Activated CD4-positive, alpha-beta T cell treated with anti-CD3 and anti-CD28 coated beads for 1 hour (primary cell): ENCODE measurements at places on chromosomes 2 and 18.

DNA sequence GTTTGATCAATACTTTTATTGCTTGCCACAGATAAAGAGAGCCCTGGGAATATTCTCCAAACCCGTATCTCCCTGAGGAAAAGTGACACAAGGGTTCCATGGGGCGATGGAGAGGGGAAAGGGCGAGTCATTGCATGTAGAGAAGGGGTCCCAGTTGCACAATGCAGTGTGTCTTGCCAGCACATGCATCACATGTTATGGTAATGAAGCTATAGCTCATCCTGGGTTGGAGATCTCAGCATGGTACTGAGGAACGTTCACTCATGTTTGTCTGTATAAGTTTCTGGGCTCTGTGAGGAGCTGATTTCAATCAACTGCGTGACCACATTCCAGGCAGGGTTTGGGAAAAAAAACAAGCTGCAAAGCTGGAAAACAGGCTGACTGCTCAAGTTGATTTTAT, 220.7 kb upstream of the MC4R start:
- no peak for DNase-seq

DNA sequence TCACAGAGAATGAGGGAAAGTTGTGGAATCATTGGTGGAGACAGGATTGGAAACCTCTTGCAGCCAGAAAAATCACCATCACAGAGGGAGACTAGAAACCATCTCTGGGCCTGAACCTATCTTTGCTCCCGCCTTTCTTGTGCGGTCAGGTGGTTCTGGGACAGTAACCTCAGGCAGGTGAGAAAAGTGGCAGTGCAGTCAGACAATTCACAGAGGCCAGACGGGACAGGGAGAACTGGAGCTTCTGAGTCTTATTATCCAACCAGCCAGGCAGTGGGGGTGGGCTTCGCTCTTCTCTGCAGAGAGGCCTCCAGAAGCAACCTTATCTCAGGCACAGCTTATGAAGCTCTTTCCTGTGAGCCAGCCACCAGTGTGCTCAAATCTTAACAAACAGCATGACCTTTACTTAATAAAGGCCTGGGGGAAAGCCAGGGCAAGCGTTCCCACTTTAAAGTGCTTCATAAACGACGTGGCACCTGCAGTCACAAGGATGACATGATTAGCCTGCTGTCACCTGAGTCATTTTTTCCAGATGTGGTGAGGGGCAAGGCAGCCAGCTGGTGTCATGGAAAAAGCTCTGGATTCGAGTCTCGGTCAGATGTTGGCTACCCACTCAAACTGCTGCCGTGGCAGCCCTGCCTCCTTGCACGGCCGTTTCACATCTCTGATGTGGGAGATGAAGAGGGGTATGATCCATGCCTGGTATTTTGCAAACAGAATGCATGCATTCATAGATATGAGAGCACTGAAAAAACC, 109.7 kb downstream of the B3GNT2 start:
- DNase-seq: no peak

DNA sequence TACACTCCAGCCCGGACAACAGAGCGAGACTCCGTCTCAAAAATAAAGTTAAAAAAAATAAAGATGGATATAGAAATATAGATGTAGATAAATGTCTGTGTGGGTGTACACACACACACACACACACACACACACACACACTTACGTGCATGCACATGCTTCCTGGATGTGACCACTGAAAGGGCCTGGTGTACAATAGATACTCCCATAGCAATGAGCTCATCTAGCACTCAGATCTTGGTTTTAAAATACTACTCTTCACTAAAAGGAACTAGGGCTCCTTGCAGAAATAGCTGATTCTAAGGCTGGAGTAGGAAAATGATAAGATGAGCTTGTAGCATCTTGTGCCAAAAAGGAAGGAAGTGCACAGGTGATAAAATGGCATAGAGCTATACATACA, 39.1 kb downstream of the ROCK2 start:
- no peak for DNase-seq

DNA sequence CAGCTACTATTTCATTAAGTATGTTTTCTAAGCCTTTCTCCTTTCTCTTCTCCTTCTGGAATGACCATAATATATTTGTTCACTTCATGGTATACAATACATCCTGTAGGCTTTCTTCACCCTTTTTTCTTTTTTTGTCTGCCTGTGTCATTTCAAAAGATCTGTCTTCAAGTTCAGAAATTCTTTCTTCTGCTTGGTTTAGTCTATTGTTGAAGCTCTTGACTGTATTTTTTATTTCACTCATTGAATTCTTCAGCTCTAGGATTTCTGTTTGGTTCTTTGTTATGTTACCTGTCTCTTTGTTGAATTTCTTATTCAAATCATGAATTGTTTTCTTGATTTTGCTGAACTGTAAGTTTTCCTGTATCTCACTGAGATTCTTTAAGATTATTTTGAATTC, 109.9 kb downstream of the TMEM131 start:
- DNase-seq: no peak

GRCh38 chr2:112074506-112074905, 19.4 kb downstream of the TMEM87B start:
- DNase-seq: no peak

- no peak for DNase-seq
Measured at GRCh38 chr18:49625021-49625691, 63.3 kb downstream of the LIPG start.

GRCh38 chr2:33316328-33316727, 160.1 kb upstream of the RASGRP3 start:
- no peak for DNase-seq

DNA sequence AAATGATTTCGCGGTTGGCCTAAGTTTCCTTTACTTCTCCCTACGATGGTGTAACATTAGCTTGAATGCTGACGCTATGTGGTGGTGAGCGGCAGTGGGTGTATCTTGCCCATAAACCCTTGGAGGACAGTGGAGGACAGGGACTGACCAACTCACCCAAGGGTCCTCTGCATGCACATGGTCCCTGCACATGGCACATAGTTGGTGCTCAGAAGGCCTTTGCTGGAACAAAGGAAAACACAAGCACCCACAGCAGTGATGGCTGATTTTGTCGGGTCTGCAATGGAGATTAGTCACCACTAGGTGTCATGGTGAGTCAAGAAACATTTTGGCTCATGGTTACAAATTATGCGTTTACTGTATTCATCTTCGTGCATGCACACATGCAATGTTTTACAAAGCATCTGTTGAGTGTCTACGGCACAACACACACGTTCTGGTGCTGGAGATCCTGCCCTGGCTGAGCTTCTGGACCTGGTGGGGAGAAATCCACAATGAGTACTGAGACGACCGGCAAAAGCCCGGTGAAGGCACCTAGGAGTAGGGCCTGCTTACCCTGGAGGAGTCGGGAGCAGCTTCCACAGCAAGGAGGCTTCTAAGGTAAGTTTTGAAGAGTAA, 44.0 kb downstream of the PDCL3 start:
- no peak for DNase-seq

GRCh38 chr2:197850882-197851450, 46.6 kb downstream of the PLCL1 start:
- DNase-seq: no peak

- no peak for DNase-seq
Measured at GRCh38 chr18:47754311-47755101, 176.0 kb downstream of the SMAD2 start.

DNA sequence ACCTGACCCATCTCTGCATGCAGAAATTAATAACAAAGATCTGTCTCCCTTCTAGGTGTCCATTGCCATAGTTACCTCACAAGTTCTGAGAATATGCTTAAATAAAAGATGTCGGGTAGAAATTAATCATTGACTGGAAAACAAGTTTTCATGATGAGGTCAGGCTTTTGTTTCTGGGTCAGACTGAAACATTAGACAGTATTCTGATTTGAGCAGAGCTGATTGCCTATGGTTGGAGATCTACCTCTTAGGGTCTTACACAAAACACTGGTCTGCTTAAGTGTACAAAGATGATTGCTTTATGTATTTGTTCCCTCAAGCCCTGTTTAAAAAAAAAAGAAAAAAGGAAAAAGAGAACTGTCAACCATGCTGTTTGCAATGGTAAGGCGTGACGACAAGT, 956.4 kb downstream of the CPS1 start:
- no peak for DNase-seq

DNA sequence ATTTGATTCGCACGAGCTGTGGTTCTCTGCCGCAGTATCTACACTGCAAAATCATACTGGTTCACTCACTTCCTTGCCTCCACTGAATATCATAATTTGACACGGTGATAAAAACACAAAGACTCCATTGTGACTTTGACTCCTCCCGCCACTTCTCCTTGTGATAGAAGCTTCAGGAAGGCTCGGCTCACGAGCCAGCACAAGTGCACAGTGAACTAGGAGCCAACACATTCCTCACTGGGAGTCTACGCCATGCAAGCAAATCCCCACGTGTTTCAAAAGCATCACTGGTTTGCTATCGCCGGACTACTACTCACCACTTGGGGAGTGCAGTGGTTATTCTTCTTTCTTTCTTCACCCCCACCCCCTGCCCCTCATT, 293.3 kb upstream of the PARD3B start:
- no peak for DNase-seq

GRCh38 chr2:136204971-136205370, 87.0 kb upstream of the CXCR4 start:
- no peak for DNase-seq

DNA sequence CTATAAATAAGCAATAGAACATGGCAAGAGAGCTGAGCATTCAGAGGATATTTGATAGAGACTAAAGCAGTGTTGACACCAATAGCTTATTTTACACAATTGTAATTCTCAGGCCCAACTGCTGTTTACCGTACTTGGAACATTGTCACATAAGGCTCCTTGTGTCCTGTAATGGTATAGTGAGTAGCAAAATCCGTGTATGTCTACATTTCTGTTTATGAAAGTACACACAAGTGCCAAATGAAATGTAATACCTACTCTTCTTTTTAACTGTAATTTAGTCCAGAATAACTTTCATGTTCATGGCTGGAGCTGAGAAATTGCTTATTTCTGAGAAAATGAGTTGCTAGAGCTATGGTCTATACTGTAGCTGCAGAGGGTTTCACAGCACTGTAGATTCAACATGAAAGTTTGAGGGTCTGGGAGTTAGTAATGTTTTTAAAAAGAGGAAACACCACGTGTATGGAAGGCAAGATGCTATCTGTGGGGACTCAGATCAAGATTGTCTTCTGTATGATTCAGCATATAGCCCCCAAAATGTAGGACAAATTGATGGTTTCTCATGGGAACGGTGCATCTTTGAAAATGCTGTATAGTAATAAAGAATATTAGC, 110.2 kb upstream of the NOSTRIN start:
- no peak for DNase-seq

- DNase-seq: no peak
Measured at GRCh38 chr2:101173707-101174295, 22.6 kb upstream of the TBC1D8 start.

DNA sequence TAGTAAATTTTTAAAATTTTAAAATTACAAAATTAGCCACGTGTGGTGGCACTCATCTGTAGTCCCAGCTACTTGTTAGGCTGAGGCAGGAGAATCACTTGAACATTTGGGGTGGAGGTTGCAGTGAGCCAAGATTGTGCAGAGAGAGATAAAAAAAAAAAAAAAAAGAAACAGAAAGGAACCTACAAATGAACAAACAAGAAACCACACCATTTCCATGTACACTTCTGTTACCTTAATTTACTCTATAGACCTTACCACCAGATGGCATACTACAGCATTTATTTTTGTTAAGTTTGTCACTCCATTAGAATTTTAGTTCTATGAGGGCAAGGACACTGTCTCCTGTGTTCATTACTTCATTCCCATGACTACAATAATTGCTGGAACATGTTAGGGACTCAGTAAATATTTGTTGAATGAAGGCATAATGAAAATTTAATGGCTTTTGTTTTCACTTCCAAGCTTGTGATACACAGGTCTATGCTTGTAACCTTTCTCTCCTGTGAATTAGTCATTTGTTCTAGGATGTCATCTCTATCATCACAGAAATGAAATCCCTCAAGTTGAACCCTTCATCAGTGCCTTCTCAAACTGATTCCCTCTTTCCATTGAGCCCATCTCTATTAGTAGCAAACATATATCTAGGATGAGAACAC, 76.0 kb downstream of the ARHGAP15 start:
- no peak for DNase-seq

- DNase-seq: no peak
Measured at GRCh38 chr18:78771496-78772359, 207.9 kb upstream of the SALL3 start.

DNA sequence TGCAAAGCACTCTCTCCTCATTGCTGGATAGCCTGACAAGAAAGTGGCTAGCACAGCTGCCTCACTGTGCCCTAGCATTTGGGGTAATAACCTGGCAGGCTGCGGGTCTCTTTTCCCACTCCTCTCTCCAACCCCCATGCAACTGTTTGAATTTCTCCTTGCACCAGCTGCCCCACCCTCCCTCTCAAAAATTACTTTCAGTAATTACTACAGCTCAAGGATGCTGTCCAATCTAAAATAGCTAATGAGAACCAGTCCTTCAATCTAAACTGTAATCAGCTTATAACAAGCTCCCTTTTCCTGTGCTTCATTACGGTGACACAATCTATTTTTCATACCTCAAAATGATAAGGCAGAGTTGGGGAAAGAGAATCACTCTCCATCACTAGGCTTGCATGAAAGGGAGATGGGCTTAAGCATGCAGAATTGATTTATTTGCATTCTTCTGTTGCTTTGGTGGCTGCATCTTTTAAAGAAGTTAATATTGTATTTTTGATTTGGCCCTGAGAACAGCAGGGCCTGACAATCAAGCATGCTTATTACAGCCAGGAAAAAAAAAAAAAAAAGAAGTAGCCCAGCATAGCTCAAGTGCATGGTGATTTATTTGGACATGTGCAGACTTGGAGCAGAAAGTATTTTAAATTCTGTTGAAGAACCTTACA, 881.8 kb downstream of the SLC4A3 start:
- DNase-seq: no peak

DNA sequence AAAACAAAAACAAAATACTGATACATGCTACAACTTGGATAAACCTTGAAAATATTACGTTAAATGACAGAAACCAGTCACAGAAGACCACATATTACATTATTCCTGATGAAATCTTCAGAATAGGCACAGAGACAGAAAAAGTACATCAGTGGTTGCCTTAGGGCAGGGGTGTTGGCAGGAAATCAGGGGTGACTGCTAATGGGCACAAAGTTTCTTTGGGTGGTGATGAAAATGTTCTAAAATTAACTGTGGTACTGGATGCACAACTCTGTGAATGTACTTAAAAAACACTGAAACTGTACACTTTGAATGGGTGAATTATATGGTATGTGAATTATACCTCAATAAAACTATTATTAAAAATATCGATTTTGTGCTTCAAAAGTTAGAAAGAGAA, 16.6 kb downstream of the NCKAP1 start:
- DNase-seq: no peak

DNA sequence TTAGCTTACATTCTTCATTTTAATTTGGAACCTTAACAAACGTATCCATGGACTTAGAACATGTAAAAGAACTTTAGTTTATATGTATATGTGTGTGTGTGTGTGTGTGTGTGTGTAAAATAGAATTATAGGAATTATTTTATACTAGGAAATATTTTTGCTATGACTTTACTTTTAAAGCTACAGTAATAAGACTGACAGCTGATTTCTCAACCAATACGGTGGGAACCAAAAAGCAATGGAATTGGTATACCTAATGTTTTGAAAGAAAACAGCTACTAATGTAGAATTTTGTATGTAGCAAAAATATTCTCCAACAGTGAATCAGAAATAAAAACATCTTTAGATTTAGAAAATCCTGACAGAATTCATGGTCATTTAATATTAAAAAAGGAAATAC, 146.5 kb upstream of the ARL4C start:
- no peak for DNase-seq

GRCh38 chr18:22340331-22340730, 77.4 kb downstream of the CTAGE1 start:
- no peak for DNase-seq

- no peak for DNase-seq
Measured at GRCh38 chr2:98793897-98794830, 63.2 kb upstream of the MGAT4A start.
